HEK293T (cell line): ENCODE measurements at places on chromosomes 6 and 20.
A peak's percentile ranks its signal among the peaks of the same experiment; 100 is the strongest.

DNA sequence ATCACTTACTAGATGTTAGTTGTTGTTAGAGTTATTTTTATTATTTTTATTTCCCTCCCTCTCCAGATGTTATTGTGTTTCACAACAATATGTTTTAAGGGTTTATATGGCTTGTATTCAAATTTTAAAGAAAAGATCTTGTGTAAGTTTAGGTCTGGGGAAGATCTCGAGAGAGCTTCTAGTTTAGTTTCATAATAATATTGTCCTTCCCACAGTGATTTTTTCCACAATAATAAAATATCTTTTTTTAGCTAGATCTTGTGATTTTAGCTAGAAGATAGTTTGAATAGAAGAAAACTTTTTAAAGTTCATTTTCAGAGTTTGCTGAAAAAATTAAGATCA is 55.0 kb downstream of the ADGRG6 start:
- no peak for DNase-seq

GRCh38 chr6:167279766-167280446 is 11.2 kb upstream of the UNC93A start:
- no peak for DNase-seq

GRCh38 chr20:48381353-48382120 is 446.3 kb downstream of the PREX1 start:
- no peak for DNase-seq

- DNase-seq = no peak
Measured at GRCh38 chr6:34386316-34387137, 5.9 kb downstream of the NUDT3 start.

DNA sequence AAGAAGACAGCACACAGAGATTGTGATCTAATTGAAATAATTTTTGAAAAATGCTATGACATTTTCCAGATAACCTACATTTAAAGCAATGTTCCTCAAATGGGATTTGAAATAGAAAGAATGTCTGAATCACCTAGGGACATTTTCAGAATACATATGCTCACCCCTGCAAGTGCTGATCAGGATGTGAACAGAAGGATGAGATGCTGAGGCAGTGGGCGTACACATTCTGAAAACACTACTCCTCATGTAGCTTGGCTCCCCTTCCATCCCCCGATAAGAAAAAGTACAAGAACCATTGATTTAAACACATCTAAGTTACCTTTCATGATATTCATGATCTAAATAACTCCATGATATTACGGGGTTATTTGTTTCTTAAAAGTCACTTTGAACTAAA is 29.9 kb upstream of the HINT3 start:
- DNase-seq = no peak

- DNase-seq = no peak
Measured at GRCh38 chr20:57257701-57258453, 8.6 kb downstream of the BMP7 start.

GRCh38 chr6:156699017-156699421 is 78.2 kb upstream of the ARID1B start:
- no peak for DNase-seq

- DNase-seq = no peak
Measured at GRCh38 chr20:51345601-51346101, 196.9 kb downstream of the NFATC2 start.

DNA sequence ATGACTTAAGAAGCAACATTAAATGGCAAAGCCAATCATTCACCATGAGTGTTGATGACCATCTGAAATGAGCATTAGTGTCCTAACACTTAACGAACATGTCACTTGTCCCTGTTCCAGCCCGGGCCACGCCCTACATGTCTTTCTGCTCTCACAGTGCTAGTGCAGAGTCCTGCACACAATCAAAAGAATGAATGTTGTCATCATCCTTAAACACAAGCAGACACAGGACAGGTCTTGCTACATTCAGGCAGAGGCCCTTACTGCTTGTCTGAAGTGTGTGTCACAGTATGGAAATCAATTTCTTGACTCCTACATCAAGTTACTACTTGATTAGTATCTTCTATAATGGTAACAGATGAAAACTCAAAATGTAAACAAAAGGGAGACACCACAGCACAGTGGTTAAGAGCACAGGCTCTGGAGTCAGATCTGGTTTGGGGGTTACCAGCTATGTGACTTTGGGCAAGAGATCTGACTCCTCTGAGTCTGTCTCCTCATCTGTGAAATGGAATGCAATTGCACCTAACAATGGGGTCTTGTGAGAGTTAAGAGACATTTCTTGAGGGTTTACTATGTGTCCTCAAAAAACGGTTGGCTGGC is 17.4 kb downstream of the UBE2V1 start:
- DNase-seq = no peak

- DNase-seq = no peak
Measured at GRCh38 chr20:63403403-63404105, 42.4 kb upstream of the CHRNA4 start.

- DNase-seq = no peak
Measured at GRCh38 chr6:3406891-3407809, 49.7 kb downstream of the SLC22A23 start.

DNA sequence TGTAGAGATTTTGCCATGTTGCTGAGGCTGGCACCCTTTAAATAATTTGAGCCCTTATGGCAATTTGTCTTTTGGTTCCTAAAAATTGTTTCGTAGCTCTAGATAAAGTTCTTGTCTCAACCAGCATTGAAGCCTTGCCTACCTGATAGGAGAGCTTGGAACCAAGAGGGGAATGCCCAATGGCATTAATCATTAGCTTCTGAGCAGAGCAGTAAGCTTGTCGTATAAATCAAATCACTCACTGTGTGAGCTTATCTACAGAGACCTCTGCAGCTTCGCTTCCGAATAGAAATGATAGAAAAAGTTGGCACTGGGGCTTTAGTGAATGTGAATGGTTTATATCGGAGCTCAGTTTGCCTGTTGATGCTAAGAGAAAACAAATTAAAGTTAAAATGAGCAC is 10.7 kb downstream of the ANKRD6 start:
- no peak for DNase-seq

DNA sequence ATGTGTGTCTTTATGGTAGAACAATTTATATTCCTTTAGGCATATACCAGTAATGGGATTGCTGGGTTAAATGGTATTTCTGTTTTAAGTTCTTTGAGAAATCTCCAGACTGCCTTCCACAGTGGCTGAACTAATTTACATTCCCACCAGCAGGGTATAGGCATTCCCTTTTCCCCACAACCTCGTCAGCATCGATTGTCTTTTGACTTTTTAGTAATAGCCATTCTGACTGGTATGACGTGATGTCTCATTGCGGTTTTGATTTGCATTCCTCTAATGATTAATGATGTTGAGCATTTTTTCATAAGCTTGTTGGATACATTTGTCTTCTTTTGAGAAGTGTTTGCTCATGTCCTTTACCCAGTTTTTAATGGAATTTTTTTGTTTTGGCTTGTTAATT is 5.3 kb upstream of the TASP1 start:
- no peak for DNase-seq

DNA sequence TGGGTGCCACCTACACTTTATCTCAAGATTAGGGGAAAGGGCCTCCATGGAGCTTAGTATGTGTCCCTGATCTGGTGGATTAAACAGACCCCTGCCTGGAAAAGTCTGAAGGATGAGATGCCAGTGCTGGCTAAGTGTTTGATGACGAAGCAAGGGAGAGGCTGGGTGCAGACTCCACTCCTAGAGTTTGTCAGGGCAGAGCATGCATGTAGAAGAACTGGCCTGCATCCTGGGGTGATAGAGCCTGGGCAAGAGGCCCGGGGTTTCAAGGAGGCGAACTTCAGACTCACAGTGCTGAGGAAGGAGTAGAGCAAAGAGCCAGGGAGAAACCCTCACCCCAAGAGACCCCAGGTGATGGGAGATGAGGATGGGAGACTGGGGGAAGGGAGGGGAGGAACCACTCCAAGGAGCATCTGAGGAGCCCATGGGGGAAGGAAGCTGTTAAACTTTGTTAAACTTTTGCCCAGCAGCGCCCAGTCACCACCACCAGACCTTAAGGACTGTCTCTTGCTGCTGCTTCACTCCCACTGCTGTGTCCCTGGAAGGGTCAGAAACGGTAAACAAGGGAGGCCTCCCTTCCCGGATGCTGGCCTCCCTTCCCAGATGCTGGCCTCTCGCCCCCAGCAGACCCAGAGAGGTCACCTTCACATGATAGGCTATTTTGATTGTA is 61.6 kb downstream of the RPRD1B start:
- no peak for DNase-seq

DNA sequence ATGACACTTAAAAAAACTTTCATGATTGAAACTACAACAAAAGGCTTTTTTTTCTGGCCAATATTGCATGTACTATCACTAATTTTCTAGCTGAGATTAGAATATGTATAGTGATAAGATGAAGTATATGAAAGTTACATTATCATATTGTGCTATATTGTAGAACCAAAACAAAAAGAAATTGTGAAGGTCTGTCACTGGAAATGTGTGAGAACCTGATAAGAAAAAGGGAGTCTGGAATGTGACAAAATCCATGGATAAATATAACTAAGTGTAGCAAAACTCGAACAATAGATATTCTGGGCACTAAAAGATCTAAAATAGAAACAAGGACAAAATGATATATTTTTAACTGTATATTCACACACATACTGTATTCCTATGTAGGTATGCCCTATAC is 36.7 kb upstream of the FAM135A start:
- DNase-seq = no peak

- DNase-seq = peak; percentile 57
Measured at GRCh38 chr20:53126185-53126584, 154.0 kb downstream of the TSHZ2 start.

DNA sequence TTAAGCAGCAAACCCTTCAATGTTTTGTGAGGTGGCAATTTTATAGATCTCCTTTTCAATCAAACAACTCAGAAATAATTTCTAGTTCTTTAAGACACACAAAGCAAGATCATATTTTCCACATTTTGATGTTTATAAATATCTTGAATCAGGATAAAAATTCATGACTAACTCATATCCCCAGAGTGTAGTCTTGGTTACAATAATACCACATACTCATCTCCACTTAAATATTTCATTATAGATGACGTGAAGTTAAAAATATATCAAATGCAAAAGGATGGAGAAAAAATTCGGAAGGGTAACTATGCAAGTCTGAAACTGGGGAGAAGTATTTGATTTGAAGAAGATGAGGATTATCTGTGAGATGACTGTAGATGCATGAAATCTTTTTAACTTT is 59.8 kb upstream of the HIVEP1 start:
- no peak for DNase-seq

DNA sequence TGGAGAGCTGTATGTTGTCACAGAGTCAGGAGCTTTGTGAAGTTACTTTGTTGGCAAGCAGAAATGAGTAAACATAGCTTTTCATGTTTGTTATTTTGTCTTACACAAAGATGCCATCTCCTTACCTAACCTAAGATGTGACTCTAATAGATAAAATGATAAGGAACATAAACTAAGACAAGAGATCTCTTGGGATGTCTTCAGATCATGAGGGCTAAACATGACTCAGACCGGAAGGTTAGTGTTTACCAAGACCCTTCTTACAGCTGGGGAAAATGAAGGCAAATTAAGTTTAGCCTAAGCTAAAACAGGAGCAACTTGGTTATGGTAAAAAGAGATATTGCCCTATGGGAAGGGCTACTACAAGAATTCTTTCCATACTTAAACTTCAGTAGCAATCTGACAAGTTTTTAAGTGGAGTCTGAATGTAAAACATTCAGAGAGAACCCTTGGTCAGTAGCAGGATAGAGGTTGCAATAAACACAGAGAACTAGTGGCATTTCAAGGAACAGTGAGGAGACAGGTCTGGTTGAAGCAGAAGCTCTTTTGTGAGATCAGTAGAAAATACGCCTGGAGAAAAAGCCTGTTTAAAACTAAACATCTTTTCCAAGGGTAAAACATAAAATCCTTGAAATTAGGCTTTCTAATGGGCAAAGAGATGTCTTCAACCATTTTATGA is 29.9 kb downstream of the SGK1 start:
- no peak for DNase-seq

- DNase-seq = no peak
Measured at GRCh38 chr20:2707353-2708072, 14.9 kb downstream of the EBF4 start.

- DNase-seq = no peak
Measured at GRCh38 chr6:51209651-51210050, 391.0 kb downstream of the TFAP2B start.

DNA sequence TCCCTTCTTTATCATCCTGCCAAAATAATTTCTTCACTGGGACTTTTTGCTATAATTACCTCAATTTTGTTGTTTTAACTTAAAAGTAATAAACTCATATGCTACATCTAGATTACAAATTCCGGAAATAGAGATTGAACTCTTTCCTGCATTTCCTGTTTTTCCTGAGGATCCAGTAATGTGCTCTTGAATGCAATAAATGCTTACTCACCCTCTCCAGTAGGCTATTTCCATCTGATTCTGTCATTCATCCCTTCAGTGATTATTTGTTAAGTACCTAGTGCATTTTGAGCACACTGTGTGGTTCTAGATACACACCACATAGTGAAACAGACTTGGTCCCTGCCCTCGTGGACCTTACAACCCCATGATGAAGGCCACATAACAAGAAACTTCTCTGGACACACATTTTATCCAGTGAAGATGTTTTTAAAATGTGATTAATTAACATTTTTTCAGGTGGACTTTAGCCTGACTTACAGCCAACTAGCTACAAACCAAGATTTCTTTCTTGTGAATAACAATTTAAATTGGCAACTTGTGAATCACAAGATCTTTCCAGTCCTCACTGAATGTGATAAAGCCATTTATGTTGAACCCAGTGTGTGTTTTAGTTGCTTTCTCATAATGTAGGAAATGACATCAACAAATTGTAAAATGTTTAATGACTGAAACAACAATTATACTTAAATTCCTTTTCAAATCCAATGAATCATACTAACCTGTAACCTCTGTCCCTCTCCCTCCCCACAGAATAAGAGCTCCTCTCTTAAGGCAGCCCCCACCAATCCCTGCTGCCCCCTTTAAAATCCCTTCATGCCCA is 272.3 kb downstream of the KHDC1L start:
- no peak for DNase-seq

DNA sequence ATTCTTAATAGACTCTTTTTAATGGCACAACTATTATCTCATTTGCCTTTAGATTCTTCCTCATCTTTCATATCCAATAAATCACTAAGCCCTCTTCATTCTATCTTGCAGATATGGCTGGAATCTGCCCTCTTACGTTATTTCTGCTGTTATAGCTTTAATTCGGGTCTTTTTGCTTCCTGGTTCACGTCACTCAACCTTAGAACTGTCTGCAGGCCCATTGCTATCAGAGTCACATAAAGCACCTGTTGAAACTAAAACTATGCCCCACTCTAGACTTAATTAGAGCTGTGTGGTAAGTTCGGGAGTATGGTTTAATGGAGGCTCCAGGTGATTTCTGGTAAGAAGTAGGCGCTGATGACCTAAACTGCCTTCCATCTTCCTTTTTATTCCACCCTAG is 988 bp downstream of the QRSL1 start:
- DNase-seq = no peak

DNA sequence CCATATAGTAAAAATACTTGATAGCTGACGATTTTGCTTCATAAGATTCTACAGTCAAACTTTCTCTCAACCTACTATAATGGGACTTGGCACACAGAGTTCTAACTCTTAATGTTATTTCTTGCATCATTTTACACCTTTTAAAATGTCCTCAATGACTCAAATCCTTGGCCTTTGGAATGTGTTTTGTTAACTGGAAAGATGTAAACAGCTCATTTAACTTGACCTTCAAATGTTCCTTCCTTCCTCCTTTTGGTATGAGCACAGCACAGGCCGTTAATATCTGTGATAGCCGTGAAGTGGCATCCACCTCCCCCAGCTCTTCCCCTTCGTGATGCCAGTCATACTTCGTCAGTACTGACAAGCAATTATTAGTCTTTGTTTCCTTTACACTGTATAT is 972.0 kb upstream of the CITED2 start:
- DNase-seq = no peak
